Activated naive CD8-positive, alpha-beta T cell treated with anti-CD3 and anti-CD28 coated beads, Interleukin-2, amount 10 ng/mL, durations not matched to agents 7 days and 5 days (primary cell): ENCODE measurements at places on chromosomes 6 and 20. TPM values are rescaled to one million over a fixed set of nuclear protein-coding genes. Genes with fewer than 3 reads are reported as not detected.

Gene SLC22A7
- total RNA-seq: not detected

DNA sequence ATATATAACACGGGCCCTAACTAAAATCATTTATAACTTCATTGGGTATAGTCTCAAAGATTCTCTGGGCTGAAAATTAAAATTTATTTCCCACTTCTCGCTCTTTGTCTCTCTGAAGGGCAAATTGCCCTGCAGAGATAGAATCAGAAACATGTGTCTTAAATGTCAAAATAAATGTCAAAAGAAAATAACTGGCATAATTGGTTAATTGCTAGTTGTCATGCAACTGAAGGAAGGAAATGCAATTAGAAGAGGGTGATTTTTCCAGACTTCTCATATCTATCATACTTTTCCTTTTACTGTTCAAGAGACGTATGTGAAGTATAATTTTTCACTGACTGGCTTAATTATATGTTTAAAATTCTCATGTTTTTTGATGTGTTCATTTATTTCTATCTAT, 80.3 kb upstream of the HMGCLL1 start:
- DNase-seq: no peak

DNA sequence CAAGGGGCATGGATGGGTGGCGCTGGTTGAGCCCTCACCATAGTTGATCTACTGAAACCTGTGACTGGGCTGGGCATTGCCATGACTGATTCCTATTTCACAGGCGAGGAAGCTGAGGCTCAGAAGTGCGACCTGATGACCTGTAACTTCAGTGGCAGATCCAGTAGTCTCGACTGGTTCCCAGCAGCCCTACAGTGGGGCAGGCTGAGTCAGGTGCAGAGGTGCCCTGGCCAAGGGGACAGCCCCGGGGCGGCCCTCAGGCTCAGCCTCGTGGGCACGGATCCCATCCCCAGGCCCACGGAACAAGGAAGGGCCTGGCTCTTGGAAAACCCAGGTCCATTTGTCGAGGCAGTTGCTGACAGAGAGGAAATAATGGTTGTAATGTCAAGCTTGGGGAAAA, 283.0 kb downstream of the CDH4 start:
- no peak for DNase-seq

DNA sequence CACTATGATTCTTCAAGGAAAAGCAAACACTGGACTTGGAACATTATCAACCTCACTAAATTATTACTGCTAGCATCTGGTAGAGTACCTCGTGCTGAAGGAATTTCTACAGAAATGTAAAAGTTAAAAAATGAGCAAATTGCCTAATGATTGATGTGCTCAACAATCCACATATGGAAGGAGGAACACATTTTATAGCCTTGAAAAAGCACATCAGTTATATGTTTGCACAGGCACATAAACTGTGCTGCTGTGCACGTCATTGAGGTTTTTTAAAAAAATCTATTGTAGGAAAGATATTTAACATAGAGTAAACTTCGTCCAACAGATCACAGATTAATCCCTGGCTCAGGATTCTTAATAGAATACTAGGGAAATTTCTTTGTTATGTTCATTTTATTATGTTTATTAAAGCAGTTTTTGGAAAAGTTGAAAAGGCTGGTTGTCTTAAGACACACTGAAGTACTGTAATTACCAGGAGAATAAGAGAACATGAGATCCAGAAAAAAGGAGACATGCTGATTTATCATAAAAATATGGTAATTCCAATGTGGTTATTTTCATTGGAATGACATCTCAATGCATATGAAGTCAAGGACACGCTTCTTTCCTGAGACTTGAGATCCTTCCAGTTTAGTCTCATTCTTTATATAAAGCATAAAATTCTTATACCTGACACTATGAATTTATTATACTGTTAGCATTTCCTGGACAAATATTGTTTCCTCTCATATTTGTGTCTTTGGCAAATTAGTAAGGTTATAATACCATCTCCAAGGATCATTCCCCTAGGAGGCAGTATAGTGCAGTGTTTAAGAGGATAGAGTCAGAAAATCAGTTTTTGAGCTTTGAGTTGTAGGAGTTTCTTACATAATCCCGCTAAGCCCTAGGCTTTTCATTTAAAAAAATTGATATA, 511.1 kb downstream of the TENT5A start:
- DNase-seq: no peak

GRCh38 chr6:154740658-154741057, 7.4 kb downstream of the SCAF8 start:
- DNase-seq: no peak

GRCh38 chr20:10519361-10520046, 84.4 kb downstream of the SLX4IP start:
- no peak for DNase-seq

DNA sequence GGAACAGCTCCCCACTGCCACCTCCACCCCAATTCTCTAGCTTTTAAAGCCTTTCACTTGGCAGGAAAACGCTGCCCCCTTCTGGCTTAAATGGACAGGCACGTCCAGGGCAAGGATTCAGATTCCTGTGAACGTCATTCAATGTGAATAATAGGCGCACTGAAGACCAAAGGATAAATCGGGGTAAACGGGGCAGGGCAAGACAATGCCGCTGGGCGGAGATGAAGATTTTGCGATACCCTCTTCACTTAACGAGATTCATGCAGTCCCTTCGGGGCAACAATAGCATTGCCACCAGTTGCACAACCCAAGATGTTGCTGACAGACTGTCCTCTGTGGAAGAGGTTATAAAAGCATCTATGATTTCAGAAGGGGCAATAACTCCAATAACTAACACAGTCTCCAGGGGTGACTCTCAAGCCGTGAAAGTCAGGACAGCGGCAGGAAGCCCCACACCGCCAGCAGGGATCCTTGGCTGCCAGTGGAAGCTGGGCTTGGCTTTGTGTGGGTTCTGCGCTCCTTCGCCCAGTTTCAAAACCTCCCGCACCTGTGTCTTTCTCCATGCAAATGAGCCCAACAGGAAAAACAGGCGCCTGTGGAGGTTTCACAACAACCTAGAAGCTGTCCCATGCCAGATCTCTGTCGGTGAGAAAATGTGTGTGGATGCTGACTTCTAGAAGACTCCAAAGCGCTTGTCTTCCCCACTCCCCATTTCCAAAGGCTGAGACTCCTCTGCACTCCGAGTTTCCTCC, 291.8 kb downstream of the BMP7 start:
- no peak for DNase-seq

Gene BCAS1
- total RNA-seq: not detected

GRCh38 chr6:31513456-31514165, 15.2 kb upstream of the MCCD1 start:
- no peak for DNase-seq

Gene STMN3
- 45.6 TPM for total RNA-seq

Gene C6orf141
- 0.80 TPM for total RNA-seq

Gene IMPG1
- not detected for total RNA-seq

GRCh38 chr20:38812709-38813573, 7.4 kb downstream of the PPP1R16B start:
- DNase-seq: no peak

- DNase-seq: no peak
Observed at GRCh38 chr6:152173321-152173720, 365.8 kb downstream of the ESR1 start.

DNA sequence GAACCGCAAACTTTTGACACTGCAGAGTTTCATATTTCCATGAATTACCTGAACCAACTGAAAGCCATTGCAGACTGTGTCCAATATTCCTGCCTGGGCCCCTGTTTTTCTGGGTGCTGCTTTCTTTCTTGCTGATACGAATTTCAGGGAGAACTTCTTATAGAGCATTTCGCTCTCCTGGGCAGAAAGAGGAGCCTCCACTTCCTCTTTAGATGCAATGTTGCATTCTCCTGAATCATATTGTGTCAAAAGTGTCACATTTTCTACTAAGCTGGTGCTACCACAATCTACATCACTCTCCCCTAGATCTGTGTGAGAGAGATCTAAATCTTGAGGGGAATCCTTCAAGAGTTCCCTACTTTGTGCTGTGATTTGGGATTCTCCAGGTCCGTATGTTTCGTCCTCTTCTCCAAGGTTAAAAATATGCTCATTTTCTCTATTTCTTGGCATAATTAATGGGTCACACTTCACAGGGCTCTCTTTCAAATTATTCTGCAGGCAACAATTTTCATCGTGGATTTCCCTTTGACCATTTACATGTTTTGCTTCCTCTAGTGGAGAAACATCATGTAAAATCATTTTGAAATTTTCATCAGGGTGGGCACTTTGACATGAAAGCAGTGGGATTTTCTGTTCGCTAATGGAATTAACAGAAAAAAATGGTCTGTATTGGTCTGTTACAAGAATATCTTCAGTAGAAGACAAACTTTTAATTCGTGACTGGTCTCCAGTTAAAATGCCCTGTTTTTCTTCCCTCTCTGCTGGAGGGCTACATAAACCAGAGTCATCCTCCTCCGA, 102.3 kb downstream of the DST start:
- DNase-seq: no peak

Gene BPI
- total RNA-seq: not detected

- no peak for DNase-seq
Observed at GRCh38 chr6:133632206-133632605, 256.7 kb upstream of the TCF21 start.
